WERI-Rb-1 (cell line): ENCODE measurements at places on chromosomes 3 and 15.

DNA sequence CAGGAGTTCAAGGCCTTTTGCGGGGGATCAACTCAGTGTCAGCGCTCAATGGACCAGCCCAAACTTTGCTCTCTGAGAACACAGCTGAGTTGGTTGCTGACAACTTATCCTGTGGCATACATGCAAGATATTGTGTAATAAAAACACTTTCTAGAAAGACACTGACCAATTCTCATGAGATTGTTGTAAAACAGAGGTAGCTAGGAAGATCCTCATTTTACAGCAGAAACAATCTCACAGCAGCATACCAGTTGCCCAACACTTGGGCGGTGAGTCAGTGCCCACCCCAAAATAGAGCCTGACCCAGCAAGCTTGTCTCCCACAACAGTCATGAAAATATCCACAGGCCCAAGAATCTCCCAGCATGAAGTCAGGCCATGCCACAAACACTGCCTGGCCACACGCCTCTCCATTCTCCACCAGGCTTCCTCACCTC, 18.2 kb downstream of the KLHL6 start:
- no peak for DNase-seq

- no peak for DNase-seq
These were observed 32.4 kb downstream of the ADAMTS17 start for GRCh38 chr15:100309109-100310040.

GRCh38 chr3:170204023-170204472, 18.2 kb upstream of the PRKCI start:
- no peak for DNase-seq

- DNase-seq: no peak
These were observed 147.9 kb upstream of the THBS1 start for GRCh38 chr15:39432912-39433348.

DNA sequence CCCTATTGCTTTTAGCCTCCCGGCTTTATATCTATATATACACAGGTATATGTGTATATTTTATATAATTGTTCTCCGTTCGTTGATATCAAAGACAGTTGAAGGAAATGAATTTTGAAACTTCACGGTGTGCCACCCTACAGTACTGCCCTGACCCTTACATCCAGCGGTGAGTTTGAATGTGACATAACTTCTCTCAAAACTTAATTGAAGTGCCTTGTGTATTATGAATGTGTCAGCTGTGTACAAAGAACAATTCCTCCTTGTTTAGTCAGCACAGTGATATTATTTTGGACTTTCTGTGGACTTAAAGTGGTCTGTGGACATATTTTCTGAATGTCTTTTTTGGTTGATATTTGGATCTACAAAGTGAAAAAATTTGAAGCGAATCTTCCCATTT, 220 bp downstream of the TP63 start:
- no peak for DNase-seq
